ENCODE measurements at places on chromosomes 7 and 10. TPM values are rescaled to one million over a fixed set of nuclear protein-coding genes. Genes with fewer than 3 reads are reported as not detected.

Gene NPY4R2
- total RNA-seq: 22.5 TPM

Gene TFR2
- 2.2 TPM for total RNA-seq

Gene HTRA1
- total RNA-seq: 52.0 TPM

Gene GFRA1
- total RNA-seq: 10.4 TPM

Gene ACTL6B
- not detected for total RNA-seq

Gene CTAGE6
- not detected for total RNA-seq

Gene RRP12
- 64.9 TPM for total RNA-seq

Gene TFEC
- not detected for total RNA-seq

Gene MALRD1
- total RNA-seq: not detected

Gene DLD
- total RNA-seq: 81.8 TPM

Gene VGF
- total RNA-seq: 28.3 TPM

Gene LIPK
- not detected for total RNA-seq

Gene FKBP6
- not detected for total RNA-seq

Gene BTBD16
- total RNA-seq: 0.46 TPM

Gene OR2AE1
- not detected for total RNA-seq

Gene GRID2IP
- not detected for total RNA-seq

Gene GOLGA7B
- total RNA-seq: 3.8 TPM

Gene CEP55
- total RNA-seq: 53.3 TPM

Gene SH2B2
- 3.2 TPM for total RNA-seq

Gene VAX1
- total RNA-seq: 1.3 TPM

Gene ARHGEF35
- total RNA-seq: 0.39 TPM

Gene ERVW-1
- not detected for total RNA-seq

Gene BMPER
- 4.3 TPM for total RNA-seq

Gene CDHR3
- 4.0 TPM for total RNA-seq

Gene FAM131B
- 0.23 TPM for total RNA-seq

Gene TEX36
- not detected for total RNA-seq

Gene TAS2R41
- total RNA-seq: not detected

Gene STAG3
- total RNA-seq: 0.37 TPM

Gene TCERG1L
- not detected for total RNA-seq

Gene EPHA1
- total RNA-seq: 0.07 TPM

Gene C10orf143
- 0.39 TPM for total RNA-seq

Gene DLX6
- not detected for total RNA-seq

Gene EEPD1
- 58.0 TPM for total RNA-seq

Gene GHRHR
- not detected for total RNA-seq

Gene ANKRD61
- 0.84 TPM for total RNA-seq

Gene ZMYND11
- total RNA-seq: 44.0 TPM

Gene PALD1
- 6.2 TPM for total RNA-seq

Gene POLR2J2
- total RNA-seq: 0.58 TPM

Gene SAMD8
- 14.8 TPM for total RNA-seq

Gene RARRES2
- total RNA-seq: not detected

Gene TAS2R3
- total RNA-seq: not detected

Gene COX15
- 30.3 TPM for total RNA-seq

Gene PON3
- total RNA-seq: 37.0 TPM

Gene IFIT1B
- not detected for total RNA-seq

Gene CRHR2
- total RNA-seq: 0.06 TPM

Gene LYZL1
- total RNA-seq: not detected

Gene SPDYE9
- not detected for total RNA-seq

Gene TBXAS1
- total RNA-seq: 15.8 TPM
